ENCODE measurements at places on chromosomes 6 and 20.

DNA sequence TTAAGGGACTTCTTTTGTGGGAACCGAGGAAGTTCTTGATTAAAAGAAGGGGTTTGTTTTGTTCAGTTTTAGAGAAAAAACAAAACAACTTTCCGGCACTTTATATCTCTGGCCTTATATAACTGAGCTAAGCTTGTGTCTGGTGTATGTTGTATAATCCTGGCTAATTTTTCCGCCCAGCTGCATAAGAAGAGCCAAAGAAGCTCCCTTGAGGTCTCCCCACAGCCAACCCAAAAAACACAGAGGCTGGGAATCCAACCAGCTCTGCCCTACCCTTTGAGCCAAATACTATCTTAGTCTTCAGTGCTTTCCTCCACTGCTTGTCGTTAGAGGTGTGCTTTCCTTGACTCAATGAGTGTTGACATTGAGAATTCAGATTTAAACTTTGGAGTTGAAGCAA is 45.5 kb upstream of the RNF146 start:
- DNase-seq, result no peak

GRCh38 chr6:87088076-87088475 is 6.8 kb downstream of the CGA start:
- DNase-seq, result no peak

GRCh38 chr20:11445161-11445560 is 472.5 kb upstream of the BTBD3 start:
- DNase-seq, result no peak

DNA sequence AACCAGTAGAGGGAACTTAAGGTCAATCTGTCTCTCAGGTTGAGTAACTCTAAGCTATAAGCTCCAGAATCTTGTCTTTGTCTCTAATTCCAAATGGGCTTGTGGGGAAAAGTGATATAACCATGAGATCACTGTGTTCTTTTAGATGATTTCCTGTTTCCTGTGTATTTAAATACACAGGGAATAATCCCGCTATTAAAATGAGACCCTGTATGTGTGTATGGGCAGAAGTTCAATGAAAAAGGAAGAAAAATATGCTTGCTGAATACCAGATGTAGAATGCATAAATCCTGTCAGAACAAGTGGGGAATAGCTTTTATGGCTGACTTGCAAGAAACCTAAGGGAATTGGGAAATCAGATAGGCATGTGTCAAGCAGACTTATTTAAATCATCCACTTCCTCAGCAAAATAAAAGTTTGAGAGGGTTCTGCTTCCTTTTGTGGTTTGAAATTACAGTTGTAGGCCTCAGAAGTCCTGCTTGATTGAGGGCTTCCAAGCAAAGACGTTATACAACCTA is 164.7 kb upstream of the PDE7B start:
- no peak for DNase-seq

DNA sequence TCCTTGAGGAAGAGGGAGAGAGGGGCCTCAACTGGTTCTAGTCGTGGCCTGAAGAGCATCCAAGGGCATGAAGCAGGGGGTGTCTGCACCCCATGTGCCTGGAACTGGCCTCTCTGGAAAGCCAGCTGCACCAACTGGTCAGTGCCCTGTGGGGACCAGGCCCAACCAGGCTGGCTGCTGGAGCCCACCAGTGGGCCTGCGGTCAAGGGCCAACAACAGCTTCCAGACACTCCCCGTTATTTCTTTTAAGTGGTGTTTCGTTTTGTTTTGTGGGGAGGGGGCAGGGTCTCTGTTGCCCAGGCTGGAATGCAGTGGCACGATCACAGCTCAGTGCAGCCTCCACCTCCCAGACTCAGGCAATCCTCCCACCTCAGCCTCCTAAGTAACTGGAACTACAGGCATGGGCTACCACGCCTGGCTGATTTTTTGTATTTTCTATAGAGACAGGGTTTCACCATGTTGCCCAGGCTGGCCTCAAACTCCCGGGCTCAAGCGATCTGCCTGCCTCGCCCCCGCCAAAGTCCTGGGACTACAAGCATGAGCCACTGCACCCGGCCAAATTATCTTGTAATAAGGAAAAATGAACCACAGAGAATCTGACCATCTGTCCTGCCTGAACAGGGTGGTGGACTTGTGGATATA is 11.9 kb upstream of the C20orf144 start:
- no peak for DNase-seq

GRCh38 chr6:106844930-106845329 is 129.6 kb downstream of the CD24 start:
- DNase-seq, result no peak

GRCh38 chr6:130163266-130163665 is 59.5 kb downstream of the SAMD3 start:
- DNase-seq, result no peak

- peak; percentile 14 for DNase-seq
Observed at GRCh38 chr6:154319231-154319858, 37.3 kb downstream of the IPCEF1 start.

GRCh38 chr20:53364646-53365045 is 229.0 kb downstream of the ZNF217 start:
- no peak for DNase-seq

GRCh38 chr20:23099791-23100719 is 13.9 kb upstream of the CD93 start:
- DNase-seq, result no peak

DNA sequence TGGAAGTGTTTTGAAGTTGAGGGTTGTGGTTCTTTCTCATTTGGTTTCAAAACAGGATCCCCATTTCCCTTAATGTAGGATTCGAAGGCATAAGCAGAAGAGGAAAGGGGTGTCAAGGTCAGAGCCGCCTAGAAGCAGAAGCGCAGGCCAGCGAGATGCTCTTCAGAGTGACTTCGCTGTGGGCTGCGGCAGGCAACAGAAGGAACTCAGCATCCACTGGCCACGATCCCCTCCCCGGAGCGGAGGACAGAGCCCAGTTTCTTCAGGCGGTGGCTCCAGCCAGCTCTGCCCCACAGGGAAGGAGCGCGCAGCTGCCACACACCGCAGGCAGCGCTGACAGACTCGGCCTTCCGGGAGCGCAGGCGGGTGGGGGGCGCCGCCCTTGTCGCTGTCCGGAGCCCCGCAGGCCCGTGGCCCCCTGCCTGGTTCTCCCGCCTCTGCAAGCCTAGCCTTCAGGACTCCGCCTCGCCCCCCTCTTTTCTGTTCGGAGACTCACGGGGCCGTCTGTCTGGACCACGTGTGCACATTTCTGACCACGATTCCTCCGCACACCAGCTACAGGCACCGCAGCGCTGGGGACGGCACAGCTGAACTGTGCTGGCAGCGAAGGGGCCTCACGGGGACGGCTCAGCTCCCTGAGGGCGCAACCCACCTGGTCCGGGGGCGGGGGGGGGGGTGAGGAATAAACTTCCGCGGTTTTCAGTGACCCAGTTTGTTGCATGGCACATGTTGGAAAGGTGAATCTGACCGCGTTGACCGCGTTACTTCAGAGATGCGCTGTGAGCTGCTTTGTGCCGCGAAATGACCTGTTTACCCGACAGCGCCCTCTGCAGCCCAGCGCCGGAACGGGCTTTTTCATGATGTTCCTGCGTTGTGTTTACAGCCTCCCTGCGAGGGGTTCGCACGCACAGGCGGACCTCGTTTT is 26.1 kb downstream of the TTLL2 start:
- peak; percentile 81 for DNase-seq

- no peak for DNase-seq
Observed at GRCh38 chr6:4415549-4415948, 280.2 kb upstream of the ECI2 start.

GRCh38 chr6:34234667-34235306 is 1.9 kb upstream of the HMGA1 start:
- DNase-seq, result no peak

DNA sequence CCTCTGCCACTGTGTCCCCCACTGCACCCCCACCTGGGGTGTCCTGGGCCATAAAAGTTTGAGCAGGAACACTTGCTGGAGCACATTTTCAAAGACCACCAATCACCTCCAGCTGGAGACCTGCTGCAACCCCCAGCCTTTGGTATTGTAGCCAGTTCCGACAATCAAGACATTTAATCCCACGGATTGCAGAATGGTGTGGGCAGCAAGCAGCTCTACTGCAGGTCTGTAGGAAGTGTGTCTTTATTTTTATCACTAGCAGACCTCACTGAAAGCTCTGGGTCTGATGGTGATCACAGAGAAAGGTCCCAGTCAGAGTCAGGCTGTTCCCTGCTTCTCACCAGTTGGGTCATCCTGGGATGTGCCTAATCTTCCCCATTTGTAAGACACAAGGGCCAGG is 167.1 kb upstream of the ECI2 start:
- DNase-seq, result no peak

DNA sequence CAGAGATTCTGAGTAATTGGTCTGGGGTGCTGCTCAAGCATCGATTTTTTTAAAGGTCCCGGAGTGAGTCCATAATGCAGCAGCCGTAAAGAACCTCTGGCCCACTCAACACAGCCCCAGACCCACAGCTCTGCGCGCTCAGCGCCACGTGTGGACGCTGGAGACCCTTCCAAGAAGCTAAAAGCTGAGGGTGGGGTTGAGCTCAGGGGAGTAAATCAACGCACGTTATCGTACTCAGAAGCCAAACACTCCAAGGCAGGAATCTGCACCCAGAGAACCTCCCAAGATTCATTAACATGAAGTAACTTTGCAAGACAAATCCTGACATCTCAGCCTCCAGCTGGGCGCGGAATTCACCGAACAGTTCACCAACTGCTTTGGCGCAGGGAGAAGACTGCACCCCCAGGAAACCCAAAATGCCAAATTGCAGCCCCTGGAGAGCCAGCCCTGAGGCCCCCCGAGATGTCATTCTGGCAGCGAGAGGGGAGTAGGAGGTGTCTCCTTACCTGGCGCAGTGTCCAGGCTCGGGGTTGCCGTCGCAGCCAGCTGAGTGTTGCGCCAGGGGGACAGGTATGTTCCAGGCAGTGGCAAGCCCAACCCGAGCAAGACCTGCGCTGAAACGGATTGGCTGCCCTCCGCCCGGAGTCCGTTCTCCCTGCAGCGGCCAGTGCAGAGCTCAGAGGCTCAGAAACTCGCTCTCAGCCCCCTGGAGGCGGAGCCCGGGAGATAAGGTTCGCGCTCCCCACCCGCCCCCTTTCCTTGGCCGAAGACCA is at the start of gene COL21A1:
TSS of gene COL21A1 (minus strand) at position 700 of the 773 bp plus-strand sequence. CDS start 64,962 bp downstream, outside the sequence.
- DNase-seq, result peak; percentile 9

- peak; percentile 23 for DNase-seq
Observed at GRCh38 chr6:63573899-63574553, 1.7 kb downstream of the LOC128125822 start.

- no peak for DNase-seq
Observed at GRCh38 chr20:40173872-40174271, 515.2 kb downstream of the MAFB start.

- no peak for DNase-seq
Observed at GRCh38 chr6:109450801-109451200, 4.8 kb downstream of the MICAL1 start.

GRCh38 chr6:4672772-4673171 is 103.4 kb upstream of the CDYL start:
- no peak for DNase-seq

- no peak for DNase-seq
Observed at GRCh38 chr20:51377132-51377531, 165.4 kb downstream of the NFATC2 start.

- DNase-seq, result no peak
Observed at GRCh38 chr6:15246217-15246665, 372 bp downstream of the JARID2 start.
